NCI-H2081 (cell line): ENCODE measurements at places on chromosomes 5 and 9.

- DNase-seq: no peak
Measured at GRCh38 chr5:158943057-158943456, 156.7 kb downstream of the EBF1 start.

- no peak for DNase-seq
Measured at GRCh38 chr5:146873186-146873917, 5.2 kb downstream of the PPP2R2B start.

- DNase-seq: no peak
Measured at GRCh38 chr5:36629729-36630128, 23.3 kb downstream of the SLC1A3 start.

- no peak for DNase-seq
Measured at GRCh38 chr5:141494761-141495452, 6.0 kb downstream of the PCDHGC5 start.

GRCh38 chr5:44396312-44396711, 7.1 kb upstream of the FGF10 start:
- DNase-seq: no peak
